Stomach (tissue), 19 donors: ENCODE measurements at places on chromosomes 12 and 14. TPM values are rescaled to one million over a fixed set of nuclear protein-coding genes. Genes with fewer than 3 reads are reported as not detected.

GRCh38 chr12:109737126-109737525, 23.5 kb downstream of the FAM222A start:
- no peak overlapping the region for H3K27ac ChIP-seq
- no peaks in the 10 kb centered on the region for H3K27me3 ChIP-seq
- H3K4me3 ChIP-seq: no peak overlapping the region
- H3K36me3 ChIP-seq: no peaks in the 10 kb centered on the region

DNA sequence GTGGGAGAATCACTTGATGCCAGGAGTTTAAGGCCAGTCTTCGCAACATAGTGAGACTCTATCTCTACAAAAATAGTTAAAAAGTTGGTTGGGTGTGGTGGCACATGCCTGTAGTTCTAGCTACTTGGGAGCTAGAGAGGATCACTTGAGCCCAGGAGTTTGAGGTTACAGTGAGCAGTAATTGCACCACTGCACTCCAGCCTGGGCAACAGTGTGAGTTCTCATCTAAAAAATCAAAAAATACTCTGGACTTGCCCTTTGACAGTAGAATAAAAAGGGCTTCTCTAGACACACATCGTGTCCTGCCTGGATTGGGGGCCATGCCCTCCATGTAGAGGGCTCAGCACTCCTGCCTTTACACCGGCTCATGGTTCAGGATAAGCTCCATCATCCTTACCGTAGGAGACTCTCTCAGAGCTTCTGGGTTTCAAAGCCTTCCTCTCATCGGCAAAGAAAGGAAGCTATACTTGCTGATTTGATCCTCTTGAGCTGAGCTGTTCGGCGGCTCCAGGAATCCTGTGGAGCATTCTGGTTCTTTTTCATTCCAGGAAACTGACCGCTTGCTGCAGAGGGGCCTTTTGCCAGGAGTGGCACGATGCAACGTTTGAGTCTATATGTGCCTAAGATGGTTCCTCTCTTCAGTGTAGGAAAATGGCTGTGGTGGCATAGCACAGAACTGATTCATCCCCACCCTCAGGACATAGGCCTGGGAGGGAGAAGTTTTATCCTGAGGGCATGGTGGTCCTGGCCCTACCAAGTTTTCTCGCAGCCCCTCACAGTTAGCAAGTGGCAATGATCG, 29.6 kb downstream of the FLVCR2 start:
- no peaks in the 10 kb centered on the region for H3K27me3 ChIP-seq
- DNase-seq: no peak
- H3K36me3 ChIP-seq: no peaks in the 10 kb centered on the region
- H3K27ac ChIP-seq: no peak overlapping the region
- H3K4me3 ChIP-seq: no peak overlapping the region
- no peaks in the 10 kb centered on the region for H3K4me1 ChIP-seq

DNA sequence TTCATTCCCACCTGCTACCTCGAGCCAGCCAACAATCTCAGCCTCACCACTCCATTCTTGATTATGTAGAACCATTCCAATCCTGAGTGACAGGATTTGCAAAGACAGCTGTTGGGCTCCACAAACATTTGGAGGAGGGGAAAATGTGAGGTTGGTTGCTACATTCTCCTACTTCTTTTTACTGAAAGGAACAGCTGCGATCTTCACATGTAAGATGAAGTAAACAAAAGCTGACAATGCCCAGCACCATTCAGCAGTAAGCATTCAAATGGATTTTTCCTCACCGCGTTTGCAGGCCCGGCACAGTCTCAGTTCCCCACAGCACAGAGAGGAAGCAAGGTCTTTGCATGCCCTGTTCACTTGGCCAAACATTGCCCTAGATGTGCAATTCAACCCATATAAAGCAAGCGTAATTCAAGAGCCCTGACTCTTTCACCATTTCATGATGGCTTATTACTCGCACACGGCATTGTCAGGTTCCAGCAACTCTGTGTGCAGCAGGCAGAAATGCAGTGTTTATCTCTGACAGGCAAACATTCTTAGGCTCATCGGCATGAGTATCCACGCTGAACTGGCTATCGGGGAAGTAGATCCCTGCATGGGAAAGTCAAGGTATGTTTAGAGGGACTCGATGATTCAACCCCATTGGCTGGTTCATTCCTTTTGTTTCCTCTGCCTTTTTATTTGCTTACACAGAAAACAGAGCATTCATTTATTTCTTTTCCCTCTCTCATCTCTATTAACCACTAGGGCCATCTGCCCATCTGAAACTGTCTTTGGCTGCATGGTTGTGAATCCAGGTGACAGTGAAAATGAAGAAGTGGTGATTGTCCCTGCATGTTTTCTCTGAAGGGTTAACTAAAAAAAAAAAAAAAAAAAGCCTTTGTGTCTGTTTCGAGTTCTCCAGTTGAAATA, 236.1 kb upstream of the PLEKHG7 start:
- DNase-seq: peak; percentile 51
- H3K27me3 ChIP-seq: no peaks in the 10 kb centered on the region
- H3K4me3 ChIP-seq: no peak overlapping the region
- no peaks in the 10 kb centered on the region for H3K36me3 ChIP-seq

DNA sequence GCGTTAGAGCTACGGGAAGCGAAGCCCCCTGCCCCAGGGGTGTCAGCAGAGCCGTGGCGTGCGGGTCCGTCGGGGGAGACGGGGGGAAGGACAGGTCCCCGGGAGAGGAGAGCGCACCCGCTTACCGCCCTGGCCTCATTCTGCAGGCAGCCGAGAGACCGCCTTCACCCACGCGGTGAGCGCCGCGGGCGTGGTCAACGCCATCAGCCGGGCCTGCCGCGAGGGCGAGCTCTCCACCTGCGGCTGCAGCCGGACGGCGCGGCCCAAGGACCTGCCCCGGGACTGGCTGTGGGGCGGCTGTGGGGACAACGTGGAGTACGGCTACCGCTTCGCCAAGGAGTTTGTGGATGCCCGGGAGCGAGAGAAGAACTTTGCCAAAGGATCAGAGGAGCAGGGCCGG, 10.5 kb downstream of the WNT5B start:
- peak overlapping the region; percentile 38 for H3K27ac ChIP-seq
- H3K4me3 ChIP-seq: peak overlapping the region; percentile 6
- no peak for DNase-seq
- H3K27me3 ChIP-seq: no peaks in the 10 kb centered on the region
- H3K36me3 ChIP-seq: no peaks in the 10 kb centered on the region

DNA sequence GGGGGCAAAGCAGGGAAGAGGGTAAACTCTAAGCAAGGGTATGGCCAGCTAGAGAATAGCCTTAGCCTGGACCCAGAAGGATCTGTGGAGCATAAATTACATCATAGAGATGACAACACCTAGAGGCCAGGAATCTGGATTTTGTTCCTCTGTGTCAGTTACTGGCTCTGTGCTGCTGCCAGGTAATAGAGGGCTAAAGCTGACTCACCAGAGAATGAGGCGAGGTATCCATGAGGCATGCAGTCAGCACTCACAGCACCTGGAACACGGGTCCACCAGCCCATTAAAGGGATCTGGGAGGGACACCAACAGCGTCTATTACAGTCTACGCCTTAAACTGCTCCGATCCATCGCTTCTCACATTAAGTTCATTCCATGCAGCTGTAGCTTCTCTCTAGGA, 74.9 kb upstream of the CMKLR1 start:
- H3K36me3 ChIP-seq: no peaks in the 10 kb centered on the region
- no peak overlapping the region for H3K27ac ChIP-seq
- H3K4me3 ChIP-seq: no peak overlapping the region
- no peak for DNase-seq
- peaks cover 8% of the 10 kb centered on the region for H3K27me3 ChIP-seq

- H3K27ac ChIP-seq: peak overlapping the region; percentile 12
- peaks cover 11% of the 10 kb centered on the region for H3K36me3 ChIP-seq
- no peaks in the 10 kb centered on the region for H3K27me3 ChIP-seq
- H3K4me3 ChIP-seq: no peak overlapping the region
- peaks cover 24% of the 10 kb centered on the region for H3K4me1 ChIP-seq
These were observed 128.1 kb downstream of the ITPR2 start for GRCh38 chr12:26704684-26705460.

GRCh38 chr12:72006766-72007165, 68.1 kb downstream of the TPH2 start:
- no peaks in the 10 kb centered on the region for H3K27me3 ChIP-seq
- no peaks in the 10 kb centered on the region for H3K36me3 ChIP-seq
- H3K4me1 ChIP-seq: no peaks in the 10 kb centered on the region
- no peak overlapping the region for H3K27ac ChIP-seq
- DNase-seq: no peak

- no peak overlapping the region for H3K4me3 ChIP-seq
- no peaks in the 10 kb centered on the region for H3K27me3 ChIP-seq
- no peaks in the 10 kb centered on the region for H3K36me3 ChIP-seq
- no peaks in the 10 kb centered on the region for H3K4me1 ChIP-seq
- H3K27ac ChIP-seq: no peak overlapping the region
These were observed 103.0 kb downstream of the FSCB start for GRCh38 chr14:44404036-44404435.

DNA sequence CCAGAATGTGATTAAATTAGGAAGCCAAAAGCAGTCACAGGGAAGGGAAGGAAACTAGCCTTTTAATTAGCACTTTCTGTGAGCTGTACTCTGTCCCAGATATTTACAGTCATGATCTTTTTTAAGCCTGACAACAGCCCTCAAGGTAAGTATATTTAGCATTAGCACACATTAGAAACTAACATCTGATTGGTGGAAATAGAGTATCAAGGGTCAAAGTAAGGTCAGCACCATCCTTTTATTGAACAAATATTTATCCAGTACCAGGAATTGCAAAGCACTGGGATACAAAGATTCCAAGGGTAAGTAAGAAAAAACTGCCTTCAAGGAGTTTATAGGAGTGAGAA, 28.2 kb downstream of the RPGRIP1 start:
- peak overlapping the region; percentile 86 for H3K27ac ChIP-seq
- H3K4me3 ChIP-seq: peak overlapping the region; percentile 42
- no peaks in the 10 kb centered on the region for H3K27me3 ChIP-seq
- DNase-seq: no peak
- peaks cover 21% of the 10 kb centered on the region for H3K4me1 ChIP-seq
- no peaks in the 10 kb centered on the region for H3K36me3 ChIP-seq

DNA sequence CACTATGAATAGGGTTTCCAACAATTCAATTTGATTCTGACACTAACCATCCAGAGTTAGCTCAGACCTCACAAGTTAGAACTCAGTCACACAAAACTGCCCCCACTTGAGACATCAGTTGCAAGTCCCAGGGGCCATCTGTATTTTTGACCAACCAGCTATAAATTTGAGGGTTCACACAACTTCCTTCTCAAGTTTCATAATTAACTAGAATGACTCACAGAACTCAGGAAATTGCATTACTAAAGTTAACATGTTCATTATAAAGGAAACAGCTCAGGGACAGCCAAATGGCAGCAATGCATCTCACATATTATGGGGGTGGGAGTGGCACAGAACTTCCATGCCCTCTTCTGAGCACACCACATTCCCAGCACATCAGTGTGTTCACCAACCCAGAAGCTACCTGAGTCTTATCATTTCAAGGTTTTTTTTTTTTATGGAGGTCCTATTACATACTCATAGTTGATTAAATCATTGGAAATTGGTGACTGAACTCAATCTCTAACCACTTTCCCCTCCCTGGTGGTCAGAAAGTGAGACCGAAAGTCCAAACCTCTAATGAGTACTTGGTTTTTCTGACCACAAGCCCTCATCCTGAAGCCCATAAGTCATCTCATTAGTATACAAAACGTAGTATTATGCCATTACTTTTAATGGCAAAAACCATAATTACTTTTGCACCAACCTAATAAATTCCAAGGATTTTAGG, 1721.5 kb upstream of the SEL1L start:
- no peak for DNase-seq
- no peaks in the 10 kb centered on the region for H3K36me3 ChIP-seq
- H3K27ac ChIP-seq: no peak overlapping the region
- H3K4me3 ChIP-seq: no peak overlapping the region
- H3K4me1 ChIP-seq: no peaks in the 10 kb centered on the region

GRCh38 chr12:56337753-56338251, 882 bp upstream of the IL23A start:
- DNase-seq: no peak
- H3K36me3 ChIP-seq: peaks cover 17% of the 10 kb centered on the region
- peaks cover 8% of the 10 kb centered on the region for H3K4me1 ChIP-seq
- no peak overlapping the region for H3K4me3 ChIP-seq

GRCh38 chr12:102351322-102351721, 129.0 kb downstream of the IGF1 start:
- H3K4me1 ChIP-seq: no peaks in the 10 kb centered on the region
- H3K27ac ChIP-seq: no peak overlapping the region
- H3K36me3 ChIP-seq: no peaks in the 10 kb centered on the region
- no peaks in the 10 kb centered on the region for H3K27me3 ChIP-seq
- H3K4me3 ChIP-seq: no peak overlapping the region
- no peak for DNase-seq

DNA sequence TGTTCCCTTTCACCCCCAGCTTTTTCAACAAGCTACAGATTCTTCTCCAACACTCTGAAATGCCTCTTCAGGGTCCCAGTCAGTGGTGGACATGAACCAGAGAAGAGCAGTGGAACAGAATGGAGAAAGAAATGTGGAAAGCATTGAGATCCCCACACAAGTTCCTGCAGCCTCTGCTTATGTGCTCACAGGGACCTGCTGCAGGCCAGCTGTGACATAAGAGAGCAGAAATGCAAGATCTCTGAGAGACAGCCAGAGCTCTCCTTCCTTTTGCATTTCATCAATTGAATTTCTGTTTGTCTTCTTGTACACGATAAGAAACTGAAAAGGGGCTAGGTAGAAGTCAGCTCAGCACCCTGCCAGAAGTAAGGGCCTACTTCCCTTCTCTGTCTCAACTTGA, 6.2 kb downstream of the MDM1 start:
- H3K27ac ChIP-seq: no peak overlapping the region
- no peak for DNase-seq
- no peak overlapping the region for H3K4me3 ChIP-seq
- no peaks in the 10 kb centered on the region for H3K27me3 ChIP-seq

GRCh38 chr12:40123496-40123895, 17.6 kb upstream of the SLC2A13 start:
- H3K36me3 ChIP-seq: no peaks in the 10 kb centered on the region
- no peaks in the 10 kb centered on the region for H3K4me1 ChIP-seq
- no peaks in the 10 kb centered on the region for H3K27me3 ChIP-seq
- DNase-seq: no peak

DNA sequence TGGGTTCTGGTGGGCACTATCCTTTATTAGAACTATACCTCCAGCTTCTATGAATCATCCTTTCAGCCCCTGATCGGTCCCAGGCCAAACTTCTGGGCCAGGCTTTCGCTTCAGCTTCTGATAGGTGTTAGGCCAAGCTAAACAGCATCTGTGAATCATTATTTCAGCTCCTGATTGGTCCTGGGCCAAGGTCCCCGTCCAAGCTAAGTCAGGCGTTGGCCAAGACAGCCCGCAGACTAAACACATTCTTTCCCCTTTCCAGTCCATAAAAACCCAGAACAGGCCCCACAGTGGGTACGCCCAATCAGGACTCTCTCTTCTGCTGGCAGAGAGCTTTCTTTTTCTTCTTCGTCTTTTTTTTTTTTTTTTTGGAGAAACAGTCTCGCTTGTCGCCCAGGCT, 1808.9 kb upstream of the SEL1L start:
- no peaks in the 10 kb centered on the region for H3K27me3 ChIP-seq
- H3K4me3 ChIP-seq: no peak overlapping the region
- no peaks in the 10 kb centered on the region for H3K36me3 ChIP-seq
- H3K27ac ChIP-seq: no peak overlapping the region
- no peak for DNase-seq

- H3K4me3 ChIP-seq: no peak overlapping the region
- no peaks in the 10 kb centered on the region for H3K36me3 ChIP-seq
- H3K4me1 ChIP-seq: no peaks in the 10 kb centered on the region
- DNase-seq: no peak
These were observed 445.7 kb upstream of the SYT1 start for GRCh38 chr12:78418919-78419318.

SCN8A gene
- total RNA-seq: 8.7 TPM

DEGS2 gene
- 1.2 TPM for total RNA-seq

EPYC gene
- total RNA-seq: not detected

DENND5B gene
- 25.2 TPM for total RNA-seq

AJUBA gene
- total RNA-seq: 11.2 TPM

PGF gene
- total RNA-seq: not detected
